ENCODE measurements at places on chromosomes 7 and 10. TPM values are rescaled to one million over a fixed set of nuclear protein-coding genes. Genes with fewer than 3 reads are reported as not detected.

- no peak for DNase-seq
Measured at GRCh38 chr10:92696606-92697383, 7.0 kb downstream of the HHEX start.

- no peak for DNase-seq
Measured at GRCh38 chr7:19971956-19972355, 198.5 kb upstream of the TMEM196 start.

Gene AGAP6
- 13.2 TPM for polyA plus RNA-seq

Gene CALML5
- polyA plus RNA-seq: not detected

- no peak for DNase-seq
Measured at GRCh38 chr10:79047875-79048638, 20.7 kb upstream of the ZMIZ1 start.

- no peak for DNase-seq
Measured at GRCh38 chr10:133158437-133158755, 1.6 kb upstream of the KNDC1 start.

GRCh38 chr7:150003304-150003810 lies 129.6 kb downstream of the ATP6V0E2 start:
- DNase-seq: no peak

- DNase-seq: no peak
Measured at GRCh38 chr10:70715853-70716795, 43.8 kb downstream of the ADAMTS14 start.

Gene FAM131B
- 2.5 TPM for polyA plus RNA-seq

Gene ITIH5
- polyA plus RNA-seq: 29.1 TPM

Gene ATG9B
- 2.1 TPM for polyA plus RNA-seq

- DNase-seq: no peak
Measured at GRCh38 chr7:32170838-32171237, 100.6 kb upstream of the PDE1C start.

Gene LRIT1
- not detected for polyA plus RNA-seq

- no peak for DNase-seq
Measured at GRCh38 chr7:57354679-57355338, 95.2 kb upstream of the ZNF716 start.

Gene FAM25G
- polyA plus RNA-seq: not detected
